ENCODE measurements at places on chromosomes 7 and 10.

GRCh38 chr7:137386966-137387365, 43.4 kb upstream of the PTN start:
- no peak for DNase-seq

GRCh38 chr7:31074403-31075085, 22.4 kb downstream of the ADCYAP1R1 start:
- DNase-seq = no peak

DNA sequence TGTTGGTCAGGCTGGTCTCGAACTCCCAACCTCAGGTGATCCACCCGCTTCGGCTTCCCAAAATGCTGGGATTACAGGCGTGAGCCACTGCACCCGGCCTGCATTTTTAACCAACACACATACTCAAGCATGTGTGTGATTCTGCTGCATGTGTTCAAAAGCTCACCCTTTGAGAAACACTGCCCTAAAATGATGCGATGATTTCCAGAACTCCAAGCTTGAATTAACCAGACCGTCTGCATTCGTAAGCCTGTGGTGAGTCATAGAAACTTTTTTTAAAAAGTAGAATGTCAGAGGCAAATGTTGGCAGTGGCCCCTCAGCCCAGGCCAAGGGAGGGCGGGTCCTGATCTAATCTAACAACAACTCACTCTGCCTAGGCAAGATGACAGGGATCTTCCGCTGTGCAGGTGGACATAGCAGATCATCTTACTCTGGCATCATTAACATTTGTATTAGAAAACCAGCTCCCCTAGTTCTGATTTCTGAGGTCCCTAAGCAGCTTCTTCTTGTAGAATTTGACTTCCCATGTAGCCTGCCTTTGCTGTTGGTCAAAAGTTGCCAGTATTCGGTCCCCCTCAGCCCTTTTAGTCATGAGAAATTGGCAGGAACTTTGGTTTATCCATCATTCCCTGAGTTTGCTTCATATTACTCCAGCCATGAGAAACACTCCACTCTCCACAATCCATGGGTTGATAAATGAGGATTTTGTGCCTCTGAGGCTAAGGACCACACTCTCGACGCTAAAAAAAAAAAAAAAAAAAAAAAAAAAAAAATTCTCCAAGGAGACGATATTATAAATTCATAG, 190.4 kb downstream of the SKIDA1 start:
- DNase-seq = peak; percentile 90

- DNase-seq = no peak
These were observed 238.7 kb downstream of the CCSER2 start for GRCh38 chr10:84567133-84567532.

GRCh38 chr7:158320328-158320727, 267.3 kb downstream of the PTPRN2 start:
- no peak for DNase-seq

- DNase-seq = no peak
These were observed 81.8 kb downstream of the MALSU1 start for GRCh38 chr7:23380961-23381360.

DNA sequence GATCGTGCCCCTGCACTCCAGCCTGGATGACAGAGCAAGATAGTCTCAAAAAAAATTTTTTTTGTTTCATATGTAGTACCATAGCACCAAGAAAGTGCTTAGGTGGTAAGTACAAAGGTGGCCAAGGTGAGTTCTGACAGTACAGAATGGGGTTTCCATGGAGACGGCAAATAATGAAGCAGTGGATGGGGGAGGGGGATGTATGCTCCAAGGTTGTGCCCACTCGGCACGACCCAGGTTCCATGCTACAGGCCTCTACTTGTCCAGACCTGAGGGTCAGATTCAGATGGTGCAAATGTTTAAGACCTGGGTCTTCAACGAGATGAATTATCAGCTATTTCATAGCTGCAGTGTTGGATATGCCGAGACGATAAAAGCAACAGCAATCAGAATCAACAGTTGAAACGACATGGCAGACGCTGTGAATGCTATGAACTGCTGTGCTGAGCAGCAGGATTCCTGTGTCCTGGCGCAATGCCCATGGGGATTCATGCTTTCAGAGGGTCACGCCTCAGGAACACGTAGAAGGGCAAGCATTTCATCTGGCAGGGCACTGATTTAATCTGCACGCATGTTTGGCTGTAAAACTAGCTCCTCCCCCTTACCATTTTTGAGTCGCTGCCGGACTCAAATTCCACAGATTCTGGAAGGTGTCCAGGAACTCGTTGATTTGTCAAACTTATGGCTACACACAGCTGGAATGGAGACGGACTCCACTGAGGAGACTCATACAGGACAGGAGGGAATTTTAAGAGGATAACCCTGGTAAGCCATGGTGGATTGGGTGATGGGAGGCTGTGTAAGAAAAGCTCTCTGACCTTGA, 256.5 kb downstream of the FRMD4A start:
- DNase-seq = peak; percentile 100

DNA sequence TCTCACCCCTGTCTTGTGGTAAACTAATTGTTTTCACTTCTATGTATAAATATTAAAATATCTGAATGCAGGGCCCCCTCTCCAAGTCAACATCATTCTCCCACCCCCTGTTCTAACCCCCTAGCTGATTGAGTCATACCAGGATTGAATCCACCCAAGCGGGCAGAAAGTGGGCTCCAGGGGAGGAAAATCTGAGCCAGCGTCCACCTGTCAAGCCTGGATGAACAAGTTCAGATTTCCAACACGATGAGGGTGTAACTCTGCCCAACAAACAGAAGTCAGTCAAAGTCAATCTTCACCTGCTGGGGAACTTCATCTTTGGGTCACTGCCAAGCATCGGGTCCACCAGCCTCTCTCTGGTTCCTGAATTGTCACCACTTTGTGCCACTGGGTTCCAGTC, 162.9 kb upstream of the CELF2 start:
- DNase-seq = no peak

DNA sequence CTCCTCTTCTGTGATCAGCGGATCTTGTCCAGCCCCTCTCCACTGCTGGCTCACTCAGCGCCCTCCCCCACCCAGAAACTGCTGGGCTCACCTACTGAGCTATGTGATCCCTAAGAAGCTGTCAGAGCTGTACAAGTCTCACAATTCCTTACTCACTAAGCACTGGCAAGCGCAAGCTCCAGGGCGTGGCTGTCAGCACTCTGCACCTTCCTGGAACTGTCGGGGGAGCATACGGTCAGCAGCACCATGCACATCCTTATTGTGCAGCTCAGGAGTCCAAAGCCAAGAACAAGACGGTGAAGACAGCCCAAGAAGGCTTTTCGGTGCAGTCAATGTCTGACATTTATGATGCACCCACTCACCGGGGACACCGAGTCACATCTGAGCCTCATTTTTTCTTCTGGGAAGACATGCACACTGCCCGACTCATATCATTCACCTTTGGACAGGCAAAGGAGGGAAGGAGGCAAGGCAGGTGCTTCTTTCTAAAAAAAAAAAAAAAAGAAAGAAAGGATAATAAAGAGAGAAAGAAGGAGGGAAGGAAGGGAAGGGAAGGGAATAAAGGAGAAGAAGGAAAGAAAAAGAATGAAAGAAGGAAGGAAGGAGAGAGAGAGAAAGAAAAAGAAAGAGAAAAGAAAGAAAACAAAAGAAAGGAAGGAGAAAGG, 56.3 kb downstream of the ASB13 start:
- DNase-seq = peak; percentile 31

DNA sequence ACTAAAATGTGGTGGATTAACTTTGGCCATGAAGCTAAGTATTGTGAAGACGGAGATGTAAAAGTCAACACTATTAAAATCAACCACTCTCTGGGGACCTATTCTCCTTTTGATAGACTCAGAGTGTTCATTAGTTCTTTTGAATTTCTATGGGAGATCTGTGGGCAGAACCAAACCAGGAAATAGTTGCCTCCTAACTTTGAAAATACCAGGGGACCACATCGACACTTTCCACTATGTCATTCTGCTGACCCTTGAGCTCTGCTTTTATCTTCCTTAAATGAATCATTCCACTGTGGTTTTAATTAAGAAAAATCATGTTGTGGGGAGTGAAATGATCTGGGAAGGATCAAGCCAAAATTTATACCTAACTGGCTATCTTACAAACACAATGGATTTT, 960.5 kb downstream of the GATA3 start:
- DNase-seq = no peak

- peak; percentile 19 for DNase-seq
These were observed 290.1 kb upstream of the KIAA1217 start for GRCh38 chr10:23918839-23919238.

DNA sequence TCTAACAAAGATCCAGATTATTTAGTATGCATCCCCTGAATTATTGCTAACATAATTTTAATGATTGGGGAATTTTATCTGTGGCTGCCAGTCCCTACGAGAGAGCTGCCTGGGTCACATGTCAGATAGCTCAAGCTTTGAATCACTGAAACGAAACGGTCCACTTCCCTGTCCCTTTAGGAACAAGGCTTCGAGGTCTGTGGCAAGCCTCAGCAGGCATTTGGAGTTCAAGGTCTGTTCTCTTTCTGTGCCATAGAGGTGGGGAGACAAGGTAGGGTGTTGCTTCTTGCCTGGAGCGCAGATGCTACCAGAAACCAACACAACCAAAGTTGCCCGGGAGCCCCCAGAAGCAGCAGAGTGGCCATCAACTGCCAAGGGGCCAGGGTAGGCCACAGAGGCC, 13.9 kb upstream of the SH2D4B start:
- no peak for DNase-seq

- no peak for DNase-seq
These were observed 41.8 kb downstream of the PDLIM1 start for GRCh38 chr10:95248989-95249388.

GRCh38 chr7:107503687-107504086, 33.8 kb downstream of the GPR22 start:
- no peak for DNase-seq

- DNase-seq = no peak
These were observed 24.3 kb downstream of the RGS10 start for GRCh38 chr10:119518176-119518575.

GRCh38 chr7:8232999-8233847, 28.7 kb downstream of the ICA1 start:
- no peak for DNase-seq

- DNase-seq = peak; percentile 97
These were observed 352.1 kb downstream of the FRMD4A start for GRCh38 chr10:13978533-13979115.

GRCh38 chr7:17402628-17403278, 104.3 kb downstream of the AHR start:
- no peak for DNase-seq

DNA sequence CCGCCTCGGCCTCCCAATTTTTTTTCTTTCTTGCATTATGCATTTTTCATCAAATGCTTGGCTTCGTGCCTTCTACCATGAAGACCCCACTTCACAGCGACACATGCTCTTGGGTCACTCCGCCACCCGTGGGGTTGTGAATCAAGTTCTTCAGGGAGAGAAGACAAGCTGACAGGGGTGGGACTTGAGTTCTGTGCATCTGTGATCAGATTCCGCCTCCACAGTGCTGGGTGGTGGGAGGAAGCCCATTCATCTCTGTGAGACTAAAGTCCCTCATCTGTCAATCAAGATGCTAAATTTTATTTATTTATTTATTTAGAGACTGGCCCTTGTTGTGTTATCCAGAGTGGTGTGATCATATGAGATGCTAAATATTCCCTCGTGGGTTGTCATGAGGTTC, 333.0 kb downstream of the DPP6 start:
- DNase-seq = no peak

GRCh38 chr7:158164101-158165095, 423.2 kb downstream of the PTPRN2 start:
- no peak for DNase-seq

DNA sequence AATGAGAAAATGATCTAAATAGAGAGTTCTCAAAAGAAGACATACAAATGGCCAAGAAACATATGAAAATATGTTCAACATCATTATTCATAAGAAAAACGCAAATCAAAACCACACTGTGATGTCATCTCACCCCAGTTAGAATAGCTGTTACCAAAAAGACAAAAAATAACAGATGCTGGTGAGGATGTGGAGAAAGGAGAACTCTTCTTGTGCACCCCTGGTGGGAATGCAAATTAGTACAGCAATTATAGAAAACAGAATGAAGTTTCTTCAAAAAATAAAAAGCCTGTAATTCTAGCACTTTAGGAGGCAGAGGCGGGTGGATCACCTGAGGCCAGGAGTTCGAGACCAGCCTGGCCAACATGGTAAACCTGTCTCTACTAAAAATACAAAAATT, 199.3 kb downstream of the PARD3 start:
- DNase-seq = peak; percentile 41

GRCh38 chr10:90860790-90861189, 3.0 kb upstream of the HTR7 start:
- DNase-seq = no peak

DNA sequence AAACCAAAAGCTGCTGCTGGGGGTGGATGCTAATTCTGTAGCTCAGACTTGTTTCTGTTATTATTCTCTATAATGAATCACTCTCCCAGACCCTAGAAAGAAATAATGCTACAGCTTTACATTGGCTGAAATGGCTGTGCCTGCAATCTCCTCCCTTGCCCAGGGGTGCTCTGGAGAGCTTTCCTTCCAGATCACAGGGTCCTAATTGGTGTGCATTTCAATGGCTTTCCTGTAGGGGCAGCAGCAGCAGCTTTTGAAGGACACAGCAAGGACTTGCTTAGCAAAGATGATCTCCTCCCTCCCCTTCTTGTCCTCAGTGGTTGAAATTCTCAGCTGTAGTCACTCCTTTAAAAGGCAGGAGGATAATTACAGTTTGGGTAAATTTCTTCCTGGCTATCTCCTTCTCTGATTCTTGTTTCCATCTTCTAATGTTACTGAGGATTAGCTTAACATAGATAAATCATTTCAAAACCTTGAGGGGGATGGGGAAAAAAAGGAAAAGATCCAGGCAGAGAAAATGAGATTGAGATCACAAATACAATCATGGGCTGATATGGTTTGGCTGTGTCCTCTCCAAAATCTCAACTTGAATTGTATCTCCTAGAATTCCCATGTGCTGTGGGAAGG, 120.2 kb upstream of the CTTNBP2 start:
- DNase-seq = no peak

GRCh38 chr10:52927678-52928077, 155.1 kb upstream of the MBL2 start:
- DNase-seq = no peak

DNA sequence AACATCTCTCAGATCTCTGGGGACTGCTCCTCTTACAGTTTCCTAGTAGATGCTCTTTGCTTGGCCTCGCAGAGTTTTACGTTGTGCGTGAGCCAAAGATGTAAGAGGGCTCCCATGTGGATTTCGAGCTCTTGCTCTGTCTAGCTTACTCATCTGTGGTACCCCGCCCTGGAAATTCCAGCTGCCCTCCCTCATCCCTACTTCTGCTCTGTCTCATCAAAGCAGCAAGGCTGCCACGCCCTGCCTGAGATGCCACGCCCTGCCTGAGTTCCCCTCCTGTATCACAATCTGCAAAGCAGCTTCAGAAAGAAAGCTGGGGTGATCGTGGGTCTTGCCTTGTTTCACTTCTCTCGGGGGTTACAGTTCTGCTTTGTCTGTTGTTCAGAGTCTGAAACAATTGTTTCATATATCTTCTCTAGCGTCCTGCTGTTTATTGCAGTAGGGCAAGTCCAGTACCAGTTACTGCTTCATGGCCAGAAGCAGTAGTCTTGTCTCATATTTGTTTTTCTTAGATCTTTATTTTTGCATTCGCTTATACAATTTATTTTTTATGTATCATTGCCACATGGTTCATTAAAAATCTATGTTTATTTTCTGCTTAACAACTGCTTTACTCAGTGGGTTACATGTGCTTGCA, 36.1 kb upstream of the CCNY start:
- peak; percentile 69 for DNase-seq
